ENCODE measurements at places on chromosomes 11 and 22. TPM values are rescaled to one million over a fixed set of nuclear protein-coding genes. Genes with fewer than 3 reads are reported as not detected.

DNA sequence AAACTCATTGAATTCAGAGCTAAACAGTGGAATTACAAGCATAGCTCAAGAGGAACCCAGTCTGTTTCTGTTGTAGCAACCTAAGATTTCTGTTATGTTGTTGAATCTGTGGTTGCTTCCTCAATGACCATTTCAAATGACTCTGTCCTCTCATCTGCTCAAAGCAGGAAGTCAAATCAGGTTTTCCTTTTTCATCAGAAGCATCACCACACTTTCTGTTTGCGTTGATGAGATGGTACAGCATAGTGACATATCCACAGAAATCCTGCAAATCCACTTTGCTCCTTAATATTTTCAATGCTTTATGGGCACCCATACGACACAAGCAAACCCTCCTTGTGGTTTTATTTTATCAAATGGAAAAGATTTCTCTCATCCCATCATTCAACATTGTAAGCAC, 12.6 kb upstream of the UCP2 start:
- no peak for DNase-seq

- DNase-seq: peak; percentile 18
These were observed 192.6 kb downstream of the CASP12 start for GRCh38 chr11:104705490-104706190.

GRCh38 chr11:62015615-62016014, 48.2 kb upstream of the FTH1 start:
- no peak for DNase-seq

- no peak for DNase-seq
These were observed 10.4 kb downstream of the APOL2 start for GRCh38 chr22:36228944-36229343.

GRCh38 chr11:3132271-3132781, 32.8 kb downstream of the OSBPL5 start:
- no peak for DNase-seq

DNA sequence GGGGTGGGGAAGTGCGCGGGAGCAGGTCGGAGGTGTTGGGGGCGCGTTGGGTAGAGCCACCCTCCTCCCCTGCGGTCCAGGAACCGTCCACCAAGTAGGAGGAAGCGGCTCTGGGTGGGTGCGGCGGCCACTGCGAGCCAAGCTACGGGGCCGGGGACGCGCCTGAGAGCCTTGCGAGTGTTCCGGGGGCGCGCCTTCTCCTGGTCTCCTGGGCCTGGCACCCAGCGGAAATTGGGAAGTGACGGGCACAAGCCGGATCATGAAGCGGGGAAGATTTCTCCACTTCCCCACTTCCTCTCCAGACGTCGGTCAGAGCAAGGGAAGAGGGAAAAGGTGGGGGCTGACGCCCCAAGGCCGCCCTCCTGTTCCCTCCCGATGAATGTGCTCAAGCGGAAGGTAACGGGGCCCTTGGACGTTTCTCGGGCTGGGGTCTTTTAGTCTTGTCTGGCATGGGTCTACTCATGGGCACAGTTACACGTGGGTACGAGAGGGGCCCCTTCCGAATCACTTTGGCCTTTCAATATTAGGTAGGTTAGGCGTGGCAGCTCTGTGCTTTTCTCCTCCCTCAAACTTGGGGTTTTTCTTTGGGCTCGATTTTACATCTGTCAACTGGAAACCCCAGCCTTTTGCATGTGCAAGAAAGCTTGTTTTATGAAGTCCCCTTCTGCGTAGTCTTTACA, 865 bp downstream of the RBM14 start:
- no peak for DNase-seq

DNA sequence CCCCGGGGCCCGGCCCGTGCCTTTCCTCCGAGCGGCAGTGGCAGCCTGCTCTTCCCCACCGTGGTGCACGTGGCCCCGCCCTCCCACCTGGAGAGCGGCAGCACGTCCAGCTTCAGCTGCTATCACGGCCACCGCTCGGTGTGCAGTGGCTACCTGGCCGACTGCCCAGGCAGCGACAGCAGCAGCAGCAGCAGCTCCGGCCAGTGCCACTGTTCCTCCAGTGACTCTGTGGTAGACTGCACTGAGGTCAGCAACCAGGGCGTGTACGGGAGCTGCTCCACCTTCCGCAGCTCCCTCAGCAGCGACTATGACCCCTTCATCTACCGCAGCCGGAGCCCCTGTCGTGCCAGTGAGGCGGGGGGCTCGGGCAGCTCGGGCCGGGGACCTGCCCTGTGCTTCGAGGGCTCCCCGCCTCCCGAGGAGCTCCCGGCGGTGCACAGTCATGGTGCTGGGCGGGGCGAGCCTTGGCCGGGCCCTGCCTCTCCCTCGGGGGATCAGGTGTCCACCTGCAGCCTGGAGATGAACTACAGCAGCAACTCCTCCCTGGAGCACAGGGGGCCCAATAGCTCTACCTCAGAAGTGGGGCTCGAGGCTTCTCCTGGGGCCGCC, 11.9 kb downstream of the C22orf31 start:
- no peak for DNase-seq

Gene ADORA2A
- 20.7 TPM for total RNA-seq

Gene LRRC10B
- total RNA-seq: 0.51 TPM

Gene H19
- total RNA-seq: 18,800 TPM

Gene DDI1
- total RNA-seq: not detected

Gene KLHL35
- 2.9 TPM for total RNA-seq

Gene PATE4
- total RNA-seq: not detected

Measured in tongue (tissue), 3 donors.